ENCODE measurements at places on chromosomes 16 and 17.
A peak's percentile ranks its signal among the peaks of the same experiment; 100 is the strongest.

DNA sequence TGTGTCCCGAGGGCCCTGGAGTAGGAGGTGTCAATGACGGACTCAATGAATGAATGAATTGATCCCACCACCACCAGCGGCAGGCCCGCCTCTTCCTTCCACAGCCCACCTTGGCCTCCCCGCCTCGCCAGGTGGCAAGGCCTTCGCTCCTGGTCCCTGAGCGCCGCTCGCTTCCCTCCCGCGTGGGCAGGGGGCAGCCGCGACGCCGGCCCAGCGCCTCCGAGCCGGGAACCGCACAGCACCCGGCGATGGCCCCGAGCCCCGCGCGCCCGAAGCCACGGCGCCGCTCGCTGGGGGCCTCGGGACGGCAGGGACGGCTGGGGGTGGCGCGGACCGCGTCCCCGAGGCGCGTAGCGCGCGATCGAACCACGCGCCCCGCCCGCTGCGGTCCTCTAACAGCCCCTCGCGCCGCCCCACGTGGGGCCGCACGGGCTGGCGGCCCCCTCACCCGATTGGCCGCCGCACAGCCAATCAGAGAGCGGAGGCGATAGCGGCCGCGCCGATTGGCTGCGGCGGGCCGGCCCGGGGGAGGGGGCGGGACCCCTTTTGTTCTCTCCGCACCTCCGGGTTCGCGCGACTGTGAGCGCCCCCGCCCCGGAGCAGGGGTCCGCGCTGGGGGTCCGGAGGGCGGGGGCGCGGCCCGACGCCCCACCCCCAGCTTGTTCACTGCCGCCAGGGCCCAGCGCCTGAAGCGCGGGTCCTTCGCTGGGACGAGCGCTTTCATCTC is 31.4 kb downstream of the ACTG1 start:
- peak; percentile 76 for DNase-seq

- no peak for DNase-seq
These were observed 20.5 kb downstream of the NSMCE1 start for GRCh38 chr16:27248036-27248435.

- DNase-seq, result no peak
These were observed 8.2 kb downstream of the WDR45B start for GRCh38 chr17:82640036-82640435.

GRCh38 chr17:34706029-34706428 is 126.6 kb downstream of the TMEM132E start:
- DNase-seq, result no peak

DNA sequence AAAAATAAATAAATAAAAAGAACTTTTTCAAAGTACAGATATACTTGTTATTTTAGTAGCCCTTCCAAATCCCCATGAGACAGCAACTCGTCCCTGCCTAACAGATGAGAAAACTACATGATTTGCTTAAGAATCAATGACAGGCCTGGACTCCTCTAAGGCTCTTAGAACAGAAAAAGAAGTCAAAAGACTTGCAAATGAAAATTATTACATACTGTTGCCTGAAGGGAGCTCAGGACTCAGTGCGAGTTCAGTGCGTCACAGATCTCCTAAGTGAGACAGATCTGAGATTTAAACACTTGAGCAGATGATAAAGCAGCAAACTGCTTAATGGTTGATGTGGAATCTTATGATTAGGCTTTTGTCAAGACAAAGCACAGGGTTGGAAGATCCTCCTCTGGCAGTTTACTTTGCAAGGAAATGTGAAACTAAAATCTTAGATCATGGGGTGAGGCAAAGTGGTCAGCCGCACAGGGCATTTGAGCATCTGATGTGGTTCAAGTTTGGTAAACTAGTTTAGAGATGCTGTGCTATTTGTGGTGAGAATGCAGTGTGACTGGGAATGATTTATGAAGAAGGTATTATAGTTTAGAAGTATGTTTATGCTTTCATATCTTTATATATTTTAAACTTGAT is 138.1 kb downstream of the TRIM37 start:
- DNase-seq, result no peak

DNA sequence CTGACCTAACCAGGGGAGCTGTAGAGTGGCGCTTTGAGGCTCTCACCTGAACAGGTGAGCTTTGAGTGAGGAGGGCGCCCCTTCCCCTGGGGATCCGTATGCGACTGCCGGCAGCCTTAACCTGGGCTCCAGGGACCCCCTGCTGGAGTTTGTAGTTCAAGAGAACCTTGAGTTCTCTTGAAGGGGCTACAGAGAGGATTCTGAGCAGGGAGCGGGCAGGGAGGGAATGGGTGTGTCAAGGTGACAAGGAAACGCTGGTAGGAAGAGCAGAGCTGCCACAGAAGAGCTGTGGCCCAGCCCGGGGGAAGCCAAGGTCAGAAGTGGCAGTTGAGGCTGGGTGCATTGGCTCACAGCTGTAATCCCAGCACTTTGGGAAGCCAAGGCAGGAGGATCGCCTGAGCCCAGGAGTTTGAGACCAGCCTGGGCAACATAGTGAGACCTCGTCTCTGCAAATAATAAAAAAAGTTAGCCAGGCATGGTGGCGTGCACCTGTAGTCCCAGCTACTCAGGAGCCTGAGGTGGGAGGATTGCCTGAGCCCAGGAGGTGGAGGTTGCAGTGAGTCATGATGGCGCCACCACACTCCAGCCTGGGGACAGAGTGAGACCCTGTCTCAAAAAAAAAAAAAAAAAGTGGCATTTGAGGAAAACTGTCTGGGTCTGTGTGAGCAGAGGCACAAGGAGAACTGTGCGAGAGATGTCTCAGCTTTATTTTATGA is 1.2 kb downstream of the LLGL2 start:
- DNase-seq, result no peak

- DNase-seq, result no peak
These were observed 825 bp downstream of the BLMH start for GRCh38 chr17:30290696-30291542.

- no peak for DNase-seq
These were observed 16.1 kb downstream of the ACE start for GRCh38 chr17:63492940-63493339.

DNA sequence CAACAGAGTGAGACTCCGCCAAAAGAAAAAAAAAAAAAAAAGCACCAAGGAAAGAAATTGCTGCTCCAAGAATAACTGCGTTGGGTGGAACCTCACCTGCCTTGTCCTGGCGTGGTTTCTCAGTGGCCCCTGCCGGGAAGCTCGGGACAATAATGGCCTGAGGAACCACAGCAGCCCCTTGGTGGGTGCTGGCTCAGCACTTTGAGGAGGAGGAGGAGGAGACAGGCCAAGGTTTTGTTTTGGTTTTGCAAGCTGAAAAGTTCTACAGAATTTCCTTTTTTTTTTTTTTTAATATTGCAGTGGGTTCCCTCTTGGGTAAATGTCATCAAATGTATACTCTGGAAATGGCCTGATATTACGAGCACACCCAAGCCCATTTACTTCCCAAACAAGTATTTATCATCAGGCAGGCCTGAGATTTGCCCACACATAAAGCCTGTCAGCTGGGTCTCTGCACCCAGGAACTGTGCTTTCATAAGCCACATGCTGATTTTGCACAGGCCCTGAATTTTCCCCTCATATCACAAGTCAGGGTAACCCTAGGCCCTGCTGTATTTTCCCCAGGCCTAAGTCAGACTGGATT is 78.3 kb downstream of the SOCS1 start:
- DNase-seq, result no peak

DNA sequence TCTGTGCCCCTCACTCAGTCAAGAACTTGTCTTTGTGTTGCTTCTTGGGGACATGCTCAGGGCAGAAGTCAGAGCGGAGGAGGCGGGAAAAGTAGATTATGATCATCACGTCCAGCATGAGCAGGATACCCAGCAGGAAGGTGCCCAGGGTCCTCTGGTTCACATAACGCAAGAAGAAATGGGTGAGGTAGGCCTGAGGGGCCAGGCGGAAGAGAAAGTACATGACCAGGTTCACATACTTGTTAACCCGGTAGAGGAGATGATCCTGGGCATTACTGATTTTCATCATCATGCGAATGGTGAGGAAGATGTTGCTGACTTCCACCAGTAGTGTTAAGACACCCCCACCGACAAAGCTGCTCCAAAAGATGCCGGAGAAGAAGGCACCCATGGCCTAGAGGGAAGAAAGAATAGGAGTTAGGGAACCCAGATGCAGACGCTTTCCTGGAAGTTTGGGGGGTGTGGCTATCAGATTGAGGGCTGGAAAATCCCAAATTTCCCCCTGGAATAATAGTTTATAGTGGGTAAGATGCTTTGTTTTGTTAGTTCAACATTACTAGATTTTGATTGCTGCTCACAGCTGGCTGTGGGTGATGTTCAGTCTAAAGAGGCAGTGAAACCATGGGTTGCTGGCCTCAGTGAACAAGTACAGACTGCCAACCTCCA is 1.4 kb downstream of the TLCD1 start:
- no peak for DNase-seq

DNA sequence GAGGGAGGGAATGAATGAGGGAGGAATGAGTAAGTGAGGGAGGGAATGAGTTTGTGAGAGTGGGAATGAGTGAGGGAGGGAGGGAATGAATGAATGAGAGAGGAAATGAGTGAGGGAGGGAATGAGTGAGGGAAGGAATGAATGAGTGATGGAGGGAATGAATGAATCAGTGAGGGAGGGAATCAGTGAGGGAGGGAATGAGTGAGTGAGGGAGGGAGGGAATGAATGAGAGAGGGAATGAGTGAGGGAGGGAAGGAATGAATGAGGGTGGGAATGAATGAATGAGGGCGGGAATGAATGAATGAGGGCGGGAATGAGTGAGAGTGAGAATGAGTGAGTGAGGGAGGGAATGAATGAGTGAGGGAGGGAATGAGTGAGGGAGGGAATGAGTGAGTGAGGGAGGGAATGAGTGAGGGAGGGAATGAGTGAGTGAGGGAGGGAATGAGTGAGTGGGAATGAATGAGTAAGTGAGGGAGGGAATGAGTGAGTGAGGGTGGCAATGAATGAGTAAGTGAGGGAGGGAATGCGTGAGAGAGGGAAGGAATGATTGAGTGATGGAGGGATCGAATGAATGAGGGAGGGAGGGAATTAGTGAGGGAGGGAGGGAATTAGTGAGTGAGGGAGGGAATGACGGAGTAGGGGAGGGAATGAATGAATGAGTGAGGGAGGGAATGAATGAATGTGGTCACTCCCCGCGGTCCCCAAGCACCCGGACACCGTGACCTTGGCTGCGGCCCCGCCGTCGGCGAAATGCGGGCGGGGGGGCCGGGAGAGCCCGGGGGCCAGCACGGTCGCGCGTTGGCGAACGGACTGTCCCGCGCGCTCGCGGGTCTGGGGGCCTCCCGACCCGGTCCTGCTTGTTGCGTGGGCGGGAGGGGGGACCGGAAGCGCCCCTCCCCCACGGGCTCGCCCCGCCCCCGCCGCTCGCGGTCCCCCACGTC is 1.1 kb upstream of the UBE2I start:
- no peak for DNase-seq

- no peak for DNase-seq
These were observed 21.4 kb downstream of the KIAA0513 start for GRCh38 chr16:85048921-85049562.

GRCh38 chr16:21190013-21190412 is 21.4 kb downstream of the ZP2 start:
- DNase-seq, result no peak
